ENCODE measurements at places on chromosomes 4 and X.

- DNase-seq, result no peak
These were observed 20.1 kb upstream of the FGFR3 start for GRCh38 chr4:1772853-1773538.

DNA sequence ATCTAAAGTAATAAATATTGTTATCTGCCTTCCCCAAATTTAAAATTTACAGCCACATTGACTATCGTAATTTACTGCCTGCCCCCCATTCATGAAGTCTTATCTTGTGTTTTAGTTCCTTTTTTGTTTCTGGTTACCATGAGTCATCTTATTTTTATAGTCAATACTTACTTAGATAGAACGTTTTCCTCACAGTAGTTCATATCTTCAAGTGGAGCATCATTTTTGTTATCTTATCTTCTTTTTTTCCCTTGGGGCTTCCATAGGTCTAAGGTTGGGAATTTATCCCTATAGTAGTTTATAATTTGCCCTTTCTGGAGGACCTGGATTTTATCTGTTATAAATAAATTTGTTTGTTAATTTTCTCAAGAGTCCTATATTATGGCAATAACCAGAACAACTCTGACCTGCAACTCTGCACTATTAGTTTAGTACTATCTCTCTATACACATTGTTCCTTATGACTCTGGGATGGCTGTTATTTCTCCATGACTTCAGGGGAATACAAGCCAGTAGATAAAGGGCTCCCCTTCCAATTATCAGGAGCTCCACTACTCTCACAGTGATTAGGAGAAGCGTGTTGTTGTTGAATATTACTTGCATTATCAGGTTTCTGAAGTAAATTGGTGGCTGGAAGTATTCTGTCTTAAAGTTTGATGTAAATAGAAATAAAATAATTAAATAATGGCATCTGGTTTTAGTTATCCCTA is 330.6 kb downstream of the GALNTL6 start:
- no peak for DNase-seq

DNA sequence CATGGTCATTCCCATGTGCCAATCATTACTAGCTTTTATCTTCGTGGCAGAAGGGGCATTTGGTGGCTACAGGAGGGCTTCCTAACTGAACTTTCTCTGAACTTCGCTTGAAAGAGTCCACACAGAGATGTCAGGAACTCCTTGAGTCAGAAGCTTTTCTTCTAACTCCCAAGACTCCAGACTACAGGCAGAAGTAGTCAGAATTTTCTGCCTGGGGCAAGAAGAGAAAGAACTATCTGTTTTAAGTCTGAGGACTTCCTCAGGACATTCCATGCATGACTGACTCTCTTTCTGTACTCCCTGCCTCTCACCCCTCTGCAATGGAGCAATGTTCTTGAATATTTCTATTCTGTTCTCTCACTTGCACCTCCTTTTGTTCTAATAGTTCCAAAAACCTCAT is 170.5 kb upstream of the TBC1D9 start:
- no peak for DNase-seq

DNA sequence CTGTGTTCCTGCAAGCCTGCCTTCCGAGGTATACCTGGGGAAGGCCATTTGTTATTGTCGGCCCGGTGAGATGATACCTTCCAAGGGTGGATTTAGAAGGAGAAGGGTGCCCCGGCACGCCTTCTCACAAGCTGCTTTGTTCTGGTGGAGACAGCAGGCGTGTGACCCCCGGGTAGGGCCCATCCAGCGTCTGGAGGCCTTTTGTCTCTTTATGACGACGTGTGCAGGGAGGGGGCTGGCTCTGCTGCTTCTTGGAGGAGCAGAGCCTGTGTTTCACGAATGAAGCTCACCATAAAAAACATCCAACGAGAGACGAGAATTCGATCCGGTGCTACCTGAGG is 45.3 kb downstream of the SHOX start:
- no peak for DNase-seq

DNA sequence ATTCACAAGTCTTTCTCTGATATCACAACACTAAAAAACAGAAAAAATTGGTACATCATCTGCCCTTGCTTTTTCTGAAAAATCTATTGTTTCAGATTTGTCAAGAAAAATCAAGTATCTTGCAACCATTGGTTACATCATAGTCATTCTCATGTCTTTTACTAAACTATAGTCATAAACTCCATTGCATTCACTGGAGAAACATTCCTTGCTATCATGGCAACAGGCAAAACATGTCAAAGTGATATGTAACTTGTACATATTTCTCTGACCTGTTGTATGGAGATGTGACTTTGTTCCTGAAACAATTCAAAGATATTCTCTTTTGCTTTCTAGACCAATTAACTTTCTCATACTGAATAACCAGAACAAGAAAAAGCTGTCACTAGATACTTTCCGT is 121.9 kb upstream of the ANK2 start:
- no peak for DNase-seq

GRCh38 chr4:183843248-183843671 is 61.8 kb upstream of the STOX2 start:
- no peak for DNase-seq

DNA sequence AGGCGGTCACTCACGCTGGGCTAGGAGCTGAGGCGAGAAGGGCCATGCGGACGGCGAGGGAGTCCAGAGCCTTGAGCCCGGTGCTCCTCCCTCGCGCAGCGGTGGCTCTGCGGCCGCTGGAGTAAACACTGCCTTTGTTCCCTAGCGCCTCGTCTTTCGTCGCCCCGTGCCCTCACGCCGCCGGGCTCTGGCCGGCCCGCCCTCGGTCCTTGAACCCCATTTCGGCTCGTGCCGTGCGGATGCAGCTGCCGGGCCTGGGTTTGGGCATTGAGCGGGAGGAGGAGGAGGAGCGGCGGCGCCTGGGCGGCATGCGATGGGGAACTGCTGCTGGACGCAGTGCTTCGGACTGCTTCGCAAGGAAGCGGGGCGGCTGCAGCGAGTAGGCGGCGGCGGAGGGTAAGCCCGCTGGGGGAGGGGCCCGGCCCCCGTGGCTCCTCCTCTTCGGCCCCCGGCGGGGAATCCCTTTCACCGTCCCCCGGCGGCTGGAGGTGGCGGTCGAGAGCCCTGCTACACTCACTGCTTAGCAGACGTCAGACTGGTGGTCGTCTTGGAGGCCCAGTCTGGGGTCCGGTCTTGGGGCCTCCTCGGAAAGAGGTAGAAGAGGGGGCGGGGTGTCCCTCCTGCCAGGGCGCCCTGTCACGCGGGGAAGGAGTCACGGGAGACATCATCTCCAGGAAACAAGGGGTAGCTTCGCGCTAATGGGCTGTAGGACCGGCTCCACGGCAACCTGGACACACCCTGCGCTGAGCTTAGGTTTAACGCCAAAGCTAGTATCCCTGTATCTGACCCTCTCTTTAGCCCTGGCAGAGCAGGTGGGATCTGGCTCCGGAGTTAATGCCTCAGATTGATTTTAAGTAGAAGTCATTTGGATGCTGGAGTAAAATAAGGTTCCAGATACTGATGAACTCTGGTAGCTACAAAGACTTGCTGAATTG is at the start of gene AP1AR:
Gene AP1AR, plus strand, starts transcription at position 9 of the 935 bp plus-strand sequence. Its CDS starts 305 bp downstream, at position 314.
- peak; percentile 51 for DNase-seq

GRCh38 chrX:123476611-123477219 is 256.1 kb downstream of the THOC2 start:
- DNase-seq, result no peak

DNA sequence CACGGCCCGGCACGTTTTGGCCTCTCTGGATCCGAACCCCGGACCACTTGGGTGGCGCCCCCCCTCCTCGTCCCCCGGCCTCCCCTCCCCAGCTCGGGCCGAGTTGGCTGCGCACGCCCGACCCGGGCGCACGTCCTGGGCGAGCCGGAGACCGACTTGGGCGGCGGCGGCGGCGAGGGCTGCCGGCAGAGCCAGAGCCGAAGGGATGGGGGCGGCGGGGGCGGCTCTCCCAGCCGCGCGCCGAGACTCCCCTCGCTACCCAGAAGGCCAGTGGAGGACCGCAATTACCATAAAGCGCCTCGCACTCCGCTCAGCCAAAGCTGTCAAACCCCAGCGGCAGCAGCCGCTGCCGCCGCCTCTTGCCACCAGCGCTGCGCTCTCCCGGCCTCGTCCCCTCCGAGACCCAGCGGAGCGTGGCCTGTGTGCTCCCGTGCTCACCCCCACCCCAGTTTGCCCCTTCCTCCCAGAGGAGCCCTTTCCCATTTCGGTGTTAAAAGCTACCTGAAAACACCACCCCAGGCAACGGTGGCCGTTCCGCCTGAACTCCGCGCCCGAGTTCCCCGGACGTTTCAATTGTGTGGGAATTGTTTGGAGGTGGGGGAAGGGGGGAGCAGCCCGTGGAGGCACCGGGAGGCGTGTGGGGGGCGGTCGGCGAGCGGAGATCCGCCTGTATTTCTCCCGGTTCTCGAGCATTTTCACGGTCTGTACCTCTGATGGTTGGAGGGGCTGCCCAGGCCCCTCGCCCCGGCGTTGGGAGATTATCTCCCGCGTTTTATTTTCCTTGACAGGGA is 701 bp upstream of the BCOR start:
- DNase-seq, result no peak

- DNase-seq, result no peak
These were observed 267.4 kb downstream of the RAPGEF2 start for GRCh38 chr4:159370286-159370685.

GRCh38 chr4:3404546-3404945 is 37.2 kb upstream of the HGFAC start:
- DNase-seq, result no peak

DNA sequence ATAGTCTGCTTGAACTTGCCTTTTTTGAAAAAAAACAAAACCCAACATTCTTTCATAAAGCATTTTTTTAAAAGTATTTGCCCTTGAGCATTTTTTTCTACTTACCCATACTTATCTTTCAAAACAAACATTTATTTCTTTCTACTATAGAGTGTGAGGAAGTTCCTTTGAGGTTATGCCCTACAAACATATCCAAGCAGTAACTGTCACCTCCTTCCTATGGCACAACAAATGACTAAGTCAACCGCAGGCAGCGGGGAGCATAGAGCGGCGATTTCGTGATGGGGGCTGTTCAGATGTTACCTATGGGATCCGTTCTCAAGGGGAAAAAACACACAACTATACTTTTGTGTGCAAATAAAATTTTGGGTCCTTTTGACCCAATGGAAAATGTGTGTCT is 19.4 kb downstream of the SPRY1 start:
- no peak for DNase-seq

DNA sequence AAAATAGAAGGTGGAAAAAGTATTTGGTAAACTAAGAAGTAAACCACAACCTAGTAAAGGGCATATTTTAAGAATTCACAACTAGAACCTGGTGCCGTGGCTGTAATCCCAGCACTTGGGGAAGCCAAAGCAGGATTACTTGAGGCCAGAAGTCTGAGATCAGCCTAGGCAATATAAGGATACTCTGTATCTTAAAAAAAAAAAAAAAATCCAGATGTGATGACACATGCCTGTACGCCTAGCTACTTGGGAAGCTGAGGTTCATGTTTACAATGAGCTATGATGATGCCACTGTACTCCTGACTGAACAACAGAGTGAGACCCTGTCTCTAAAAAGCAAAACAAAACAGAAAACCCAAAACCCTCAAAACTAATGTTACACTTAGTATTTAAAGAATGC is 294.9 kb upstream of the ZCCHC13 start:
- DNase-seq, result no peak

DNA sequence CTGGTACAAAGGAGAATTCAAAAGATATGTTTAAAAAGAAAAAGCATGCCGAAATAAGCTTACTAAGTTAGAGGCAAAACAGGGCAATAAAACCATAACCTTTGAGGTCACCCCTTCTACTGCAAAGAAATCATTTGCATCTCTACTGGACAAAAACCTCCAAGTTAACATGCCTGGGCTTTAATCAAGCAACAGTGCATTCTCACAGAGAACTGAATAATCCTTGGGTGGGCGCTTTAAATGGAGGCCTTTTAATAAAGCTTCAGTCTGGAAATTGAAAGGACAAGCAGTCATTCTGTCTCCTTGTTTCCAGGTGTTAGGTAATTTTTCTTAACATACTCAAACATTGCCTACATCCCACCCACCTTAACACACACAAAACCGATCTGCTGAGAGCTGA is 34.6 kb upstream of the SMS start:
- DNase-seq, result no peak

- DNase-seq, result no peak
These were observed 21.9 kb upstream of the ZNF81 start for GRCh38 chrX:47814851-47815250.

- no peak for DNase-seq
These were observed 208.8 kb downstream of the UGT8 start for GRCh38 chr4:114807357-114807756.

DNA sequence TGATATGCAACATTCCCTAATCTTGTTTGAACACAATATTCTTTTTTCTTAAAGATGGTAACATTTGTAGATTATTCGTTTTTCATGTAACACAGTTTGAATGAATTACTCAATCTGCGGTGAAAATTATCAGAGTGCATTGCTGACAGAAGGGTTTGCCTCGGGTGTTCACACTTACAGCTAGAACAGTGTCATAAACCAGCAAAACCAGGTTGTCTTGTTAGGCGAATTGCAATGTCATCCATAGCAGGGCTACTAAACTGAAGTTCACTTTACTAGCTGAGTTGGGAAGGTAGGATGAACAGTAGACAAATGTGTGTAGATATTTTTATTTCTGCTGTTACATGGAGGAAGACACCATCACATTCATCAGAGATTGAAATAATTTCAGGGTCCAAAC is 98.9 kb downstream of the SLC39A8 start:
- DNase-seq, result no peak

- DNase-seq, result no peak
These were observed 29.3 kb upstream of the MYOZ2 start for GRCh38 chr4:119106036-119107000.

- no peak for DNase-seq
These were observed 28.1 kb upstream of the ZNF330 start for GRCh38 chr4:141192564-141192963.

- DNase-seq, result no peak
These were observed 19.4 kb downstream of the SORBS2 start for GRCh38 chr4:185792384-185793115.

GRCh38 chrX:103513067-103513466 is 6.2 kb downstream of the RAB40A start:
- no peak for DNase-seq

GRCh38 chrX:74779175-74779574 is 146.1 kb downstream of the NEXMIF start:
- DNase-seq, result no peak

DNA sequence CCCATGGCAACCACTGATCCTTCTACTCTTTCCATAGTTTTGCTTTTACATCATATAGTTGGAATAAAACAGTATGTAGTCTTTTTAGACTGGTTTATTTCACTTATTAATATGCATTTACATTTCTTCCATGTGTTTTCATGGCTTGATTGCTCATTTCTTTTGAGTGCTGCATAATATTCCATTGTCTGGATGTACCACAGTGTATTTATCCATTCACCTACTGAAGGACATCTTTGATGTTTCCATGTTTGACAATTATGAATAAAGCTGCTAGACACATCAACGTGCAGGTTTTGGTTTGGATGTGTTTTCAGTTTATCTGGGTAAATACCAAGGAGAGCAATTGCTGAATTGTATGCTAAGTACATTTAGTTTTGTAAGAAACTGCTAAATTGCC is 13.7 kb upstream of the GPRASP1 start:
- no peak for DNase-seq

Data from stimulated activated CD8-positive, alpha-beta memory T cell treated with anti-CD3 and anti-CD28 coated beads, Interleukin-4, amount 100 ng/mL, for 1 hour (primary cell).